ENCODE measurements at places on chromosomes 7 and 10.

DNA sequence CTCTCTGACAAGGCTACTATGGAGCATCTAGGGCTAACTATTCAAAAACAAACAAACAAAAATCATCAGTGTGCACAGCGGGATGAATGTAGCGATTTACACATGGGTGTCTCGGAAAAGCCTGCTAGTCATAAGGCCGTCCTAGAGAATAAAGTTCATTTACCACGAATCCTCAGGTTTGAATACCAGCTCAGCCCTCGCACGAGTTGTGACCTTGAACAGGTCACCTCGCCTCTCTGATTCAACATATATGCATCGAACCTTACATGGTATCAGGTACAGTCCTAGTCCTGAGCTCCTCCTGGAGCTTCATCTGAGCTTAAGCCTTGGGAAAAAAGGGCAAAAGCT is 572 bp downstream of the ATP5MF start:
- DNase-seq: no peak

DNA sequence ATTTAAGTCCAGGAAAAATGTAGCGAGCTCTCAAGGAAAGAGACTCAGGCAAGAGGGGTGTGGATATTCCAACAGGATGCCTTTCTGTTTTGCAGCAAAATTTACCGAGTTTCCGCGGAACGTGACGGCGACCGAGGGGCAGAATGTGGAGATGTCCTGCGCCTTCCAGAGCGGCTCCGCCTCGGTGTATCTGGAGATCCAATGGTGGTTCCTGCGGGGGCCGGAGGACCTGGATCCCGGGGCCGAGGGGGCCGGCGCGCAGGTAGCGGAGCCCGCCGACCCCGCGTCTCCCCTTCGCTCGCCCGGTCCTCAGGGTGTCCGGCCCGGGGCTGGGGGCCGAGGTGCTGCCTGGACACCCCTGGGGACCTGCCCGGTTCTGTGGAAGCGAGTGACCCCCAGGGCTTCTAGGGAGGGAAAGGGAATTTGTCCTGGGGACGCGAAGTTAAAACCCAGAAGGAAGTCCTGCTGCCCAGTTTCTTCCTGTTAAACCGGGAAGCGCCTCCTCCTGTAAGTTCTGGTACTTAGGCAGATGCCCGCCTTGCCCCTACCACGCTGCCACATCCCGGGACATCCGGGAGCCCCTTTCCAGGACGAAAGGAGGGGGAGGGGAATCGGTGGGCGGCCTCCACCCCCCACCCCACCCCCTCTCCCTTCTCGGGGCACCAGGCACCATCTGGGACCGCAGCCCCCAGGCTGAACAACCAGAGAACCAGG is 2.5 kb downstream of the VSTM2A start:
- DNase-seq: no peak

- DNase-seq: peak; percentile 71
Observed at GRCh38 chr7:131546583-131547141, 9.8 kb downstream of the PODXL start.

DNA sequence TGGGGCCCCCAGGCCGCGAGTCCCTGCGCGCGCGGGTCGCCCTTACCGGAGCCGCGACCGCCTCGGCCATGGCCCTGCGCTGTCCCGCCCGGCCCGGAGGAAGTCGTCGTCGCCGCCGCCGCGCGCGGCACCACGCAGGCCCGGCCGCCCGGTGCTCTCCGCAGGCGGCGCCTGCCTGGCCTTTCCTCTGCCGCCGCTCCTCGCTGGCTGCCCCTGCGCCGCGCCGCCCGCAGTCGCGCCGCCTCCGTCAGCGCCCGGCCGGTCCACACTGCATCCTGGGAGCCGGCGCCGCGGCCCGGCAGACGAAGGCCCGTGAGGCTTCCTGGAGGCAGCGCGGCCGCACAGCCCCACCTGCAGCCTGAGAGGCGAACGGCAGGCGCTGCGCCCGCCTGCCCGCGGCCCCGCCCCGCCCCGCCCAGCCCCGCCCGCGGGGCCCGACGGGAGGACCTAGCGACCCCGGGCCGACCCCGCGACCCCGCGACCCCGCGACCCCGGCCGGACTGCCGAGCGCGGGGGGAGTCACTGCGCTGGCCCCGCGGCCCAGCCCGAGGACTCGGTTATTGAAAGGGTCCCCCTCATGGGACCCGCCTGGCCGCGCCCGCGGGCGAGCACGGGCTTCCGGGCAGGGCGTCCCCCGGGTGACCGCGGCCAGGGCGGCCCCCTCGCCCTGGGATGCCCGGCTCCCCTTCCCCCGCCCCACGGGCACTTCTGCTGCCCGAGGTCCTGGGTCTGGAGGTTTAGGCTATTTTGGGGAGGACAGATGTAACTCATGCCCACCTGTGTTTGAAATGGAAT is at the start of gene ZNF746:
Gene ZNF746 (minus strand): TSS at position 343 of the 795 bp plus-strand sequence. CDS start 273 bp downstream, at position 70.
- peak; percentile 63 for DNase-seq

DNA sequence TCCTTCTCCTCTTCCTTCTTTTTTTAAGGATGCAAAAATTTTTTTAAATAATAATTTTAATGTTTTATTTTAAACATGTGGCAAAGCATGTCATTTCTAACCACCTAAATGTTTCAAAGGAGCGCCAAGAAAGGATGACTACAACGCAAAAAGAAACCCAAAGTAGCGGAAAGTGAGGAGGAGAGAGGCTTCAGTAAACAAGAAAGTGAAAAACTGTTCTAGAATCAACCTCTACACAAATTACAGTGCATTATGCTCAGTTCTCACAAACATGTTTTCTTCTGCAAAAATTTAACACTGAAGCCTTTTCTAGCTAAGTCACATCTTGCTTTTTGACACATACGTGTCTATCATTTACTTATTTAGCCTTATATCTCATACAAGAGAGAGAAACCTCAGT is 948.6 kb downstream of the GATA3 start:
- DNase-seq: no peak

- no peak for DNase-seq
Observed at GRCh38 chr7:138720286-138720685, 19.1 kb upstream of the SVOPL start.

All from KBM-7 (cell line).